ENCODE measurements at places on chromosomes 3 and 15.

DNA sequence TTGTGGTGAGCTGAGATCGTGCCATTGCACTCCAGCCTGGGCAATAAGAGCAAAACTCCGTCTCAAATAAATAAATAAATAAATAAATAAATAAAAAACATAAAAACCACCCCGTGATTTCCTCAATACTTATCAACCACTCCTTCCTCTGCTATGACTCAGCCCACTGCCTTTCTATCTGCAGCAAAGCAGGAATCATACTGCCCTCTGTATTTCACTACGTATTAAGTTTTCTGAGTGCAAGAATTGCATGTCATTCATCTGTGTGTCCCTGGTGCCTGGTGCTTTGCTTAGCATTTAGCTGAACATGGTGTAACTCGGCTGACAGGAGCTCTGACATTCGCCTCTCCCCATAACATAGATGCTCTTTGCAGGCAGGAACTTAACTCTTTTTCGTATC is 7.1 kb downstream of the LSG1 start:
- DNase-seq: no peak

DNA sequence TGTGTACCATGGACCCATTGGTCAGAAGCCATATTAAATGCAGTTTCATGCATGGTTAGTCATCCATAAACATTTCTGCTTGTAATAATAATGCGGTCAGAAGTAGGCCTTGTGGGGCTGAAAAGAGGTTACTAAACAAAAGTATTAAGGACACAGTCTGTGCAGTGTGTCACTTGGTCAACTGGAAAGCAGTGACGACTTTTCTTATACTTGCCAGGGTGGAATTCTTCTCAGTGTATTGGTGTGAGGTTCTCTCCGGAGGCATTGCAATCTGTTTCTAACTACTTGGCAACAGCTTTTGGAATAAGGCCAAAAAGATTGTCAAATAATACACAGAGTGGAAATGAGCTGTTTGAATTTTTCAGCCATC is 46.8 kb downstream of the CHL1 start:
- no peak for DNase-seq

DNA sequence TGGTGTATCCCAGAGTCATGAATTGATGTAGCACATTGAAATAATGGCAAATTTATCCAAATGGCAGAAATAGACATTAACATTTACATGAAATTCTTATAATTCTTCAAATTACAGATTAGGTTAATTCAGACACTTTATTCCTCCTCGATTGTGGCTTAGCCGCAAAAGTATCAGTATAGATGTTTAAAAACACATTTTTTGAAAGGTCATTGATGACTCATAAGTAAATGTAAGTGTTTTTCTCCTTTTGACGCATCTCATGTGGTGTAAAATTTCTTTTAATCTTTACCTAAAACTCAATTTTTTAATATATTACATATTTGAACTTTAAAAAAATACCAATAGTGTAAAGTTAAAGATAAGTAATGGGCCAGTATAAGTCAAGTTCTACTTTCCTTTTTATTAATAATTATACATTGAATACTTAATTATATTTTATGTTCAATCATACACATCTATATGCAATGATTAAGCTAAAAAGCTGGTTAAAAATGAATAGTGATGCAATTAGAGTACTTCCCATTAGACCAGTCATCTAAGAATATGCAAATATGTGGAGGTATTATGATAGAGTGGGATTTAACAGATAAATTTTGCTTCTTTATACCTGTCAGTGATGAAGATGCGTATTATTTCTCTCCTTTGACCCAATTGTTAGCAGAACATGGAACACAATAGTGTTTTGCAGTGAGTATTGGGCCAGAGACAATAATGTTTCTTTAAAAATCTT is 678.1 kb upstream of the DPPA4 start:
- no peak for DNase-seq

GRCh38 chr15:55859681-55860080 is 116.7 kb upstream of the PRTG start:
- DNase-seq: no peak

- no peak for DNase-seq
Measured at GRCh38 chr3:134559591-134559990, 73.7 kb downstream of the CEP63 start.

GRCh38 chr3:140284372-140284771 is 349.4 kb downstream of the CLSTN2 start:
- DNase-seq: no peak

GRCh38 chr3:189117087-189117486 is 54.7 kb upstream of the TPRG1 start:
- DNase-seq: no peak

- DNase-seq: no peak
Measured at GRCh38 chr3:129514110-129514509, 14.3 kb upstream of the RHO start.

DNA sequence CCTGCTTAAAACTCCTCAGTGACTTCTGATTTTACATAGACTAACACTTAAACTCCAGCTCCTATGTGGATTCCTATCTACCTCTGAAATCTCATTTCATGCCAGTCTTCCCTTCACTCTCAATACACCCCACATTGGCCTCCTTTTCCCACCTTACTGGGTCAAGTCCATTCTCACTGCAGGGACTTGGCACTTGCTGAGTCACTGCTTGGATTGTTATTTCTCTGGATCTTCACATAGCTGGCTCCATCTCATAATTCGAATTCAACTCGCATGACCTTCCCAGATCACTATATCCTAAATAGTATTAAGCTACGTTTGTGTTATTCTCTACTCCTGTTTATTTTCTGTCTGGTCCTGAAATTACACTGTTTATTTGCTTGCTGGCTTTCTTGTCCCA is 59.6 kb upstream of the FRMD4B start:
- DNase-seq: no peak

GRCh38 chr15:92930054-92930621 is 30.0 kb downstream of the CHD2 start:
- DNase-seq: no peak

- no peak for DNase-seq
Measured at GRCh38 chr15:74616996-74617395, 1.4 kb downstream of the CLK3 start.

- no peak for DNase-seq
Measured at GRCh38 chr3:100268156-100268555, 7.4 kb downstream of the TBC1D23 start.

DNA sequence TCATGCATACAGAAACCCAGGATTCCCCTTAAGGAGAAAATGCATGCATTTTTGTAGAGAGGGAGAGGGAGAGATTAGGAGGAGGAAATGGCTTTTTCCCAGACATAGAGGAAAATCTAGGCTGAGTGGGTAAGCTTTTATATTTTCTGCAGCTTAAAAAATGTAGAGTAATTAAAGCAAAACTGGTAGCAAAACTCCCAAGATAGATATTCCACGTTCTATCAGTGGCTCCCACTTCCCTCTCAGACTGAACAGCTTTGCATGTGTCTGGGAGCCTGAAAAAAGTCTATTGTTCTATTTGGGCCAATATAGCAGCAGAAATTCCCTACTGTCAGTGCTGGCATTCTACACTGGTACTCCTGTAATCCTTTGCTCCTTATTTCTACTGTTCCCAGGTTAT is 110.8 kb upstream of the CADPS start:
- DNase-seq: no peak

DNA sequence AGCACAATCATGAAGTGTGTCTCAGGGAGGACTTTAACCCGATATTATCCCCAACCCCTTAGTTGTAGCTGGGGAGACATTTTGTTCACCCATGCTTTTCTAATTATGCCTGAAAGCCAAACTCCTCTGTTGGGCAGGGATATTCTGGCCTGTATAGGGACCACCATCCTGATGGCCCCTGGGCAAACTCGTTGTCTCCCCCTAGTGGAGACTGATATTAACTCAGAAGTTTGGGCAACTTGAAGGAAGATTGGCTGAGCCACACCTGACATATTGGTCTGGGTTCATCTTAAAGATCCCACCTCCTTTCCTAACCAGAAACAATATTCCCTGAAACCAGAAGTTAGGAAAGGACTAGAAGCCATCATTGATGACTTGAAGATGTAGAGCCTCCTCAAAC is 42.3 kb downstream of the TM4SF18 start:
- DNase-seq: no peak

DNA sequence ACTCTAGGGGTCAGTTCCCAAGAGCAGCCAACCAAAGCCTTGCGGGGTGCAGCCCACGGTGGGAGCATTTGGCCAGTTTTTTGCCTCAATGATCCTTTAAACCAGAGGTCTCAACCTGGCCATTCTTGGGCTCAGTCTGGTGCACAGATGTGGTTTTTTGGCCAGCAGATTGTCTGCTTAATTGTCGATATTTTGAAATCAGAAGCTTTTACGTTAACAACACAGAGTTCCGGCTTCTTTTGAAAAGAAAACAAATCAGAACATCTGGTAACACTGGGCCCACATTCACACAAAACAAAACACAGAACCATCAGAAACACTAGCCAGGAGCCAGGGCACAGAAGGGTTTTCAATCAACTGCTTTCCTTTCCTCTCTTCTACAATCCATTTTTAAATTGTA is 127.7 kb downstream of the XXYLT1 start:
- DNase-seq: no peak

DNA sequence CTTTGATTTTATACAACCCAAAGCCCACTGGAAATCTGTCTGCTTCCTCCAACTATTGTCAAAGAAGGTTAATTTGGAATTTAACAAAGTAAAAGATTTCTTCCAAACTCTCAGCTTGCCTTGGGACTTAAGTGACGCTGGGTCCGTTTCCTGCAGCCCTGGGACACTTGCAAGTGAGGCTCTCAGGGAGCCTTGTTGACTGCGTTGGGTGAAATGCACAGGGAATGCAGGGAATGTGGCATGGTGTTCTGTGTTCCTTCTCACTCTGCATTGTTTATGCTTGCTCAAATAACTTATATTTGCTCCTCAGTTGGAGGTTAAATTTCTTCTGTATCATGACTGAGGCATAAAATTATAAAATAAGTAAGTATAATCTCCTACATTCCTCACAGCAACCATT is 60.9 kb upstream of the TJP1 start:
- DNase-seq: no peak

DNA sequence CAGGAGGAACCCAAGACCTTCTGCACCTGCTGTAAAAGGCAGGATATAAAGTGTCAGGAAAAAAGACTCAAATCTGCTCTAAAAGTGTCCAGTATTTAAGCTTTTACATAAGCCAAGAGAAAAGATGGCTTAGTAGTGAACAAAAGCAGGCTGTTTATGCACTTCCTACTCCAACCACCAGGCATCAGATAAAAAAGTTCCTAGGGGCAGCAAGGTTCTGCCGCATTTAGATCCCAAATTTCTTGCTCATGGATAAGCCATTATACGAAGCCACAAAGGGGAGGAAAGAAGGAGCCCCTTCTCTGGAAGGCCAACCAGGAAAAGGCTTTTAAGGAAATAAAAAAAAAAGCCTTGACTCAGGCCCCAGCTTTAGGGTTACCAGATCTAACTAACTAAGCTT is 10.6 kb upstream of the SLC9C1 start:
- no peak for DNase-seq

GRCh38 chr3:172673210-172673679 is 37.6 kb downstream of the NCEH1 start:
- DNase-seq: peak; percentile 76

GRCh38 chr15:36426691-36427090 is 152.7 kb upstream of the CDIN1 start:
- DNase-seq: no peak

DNA sequence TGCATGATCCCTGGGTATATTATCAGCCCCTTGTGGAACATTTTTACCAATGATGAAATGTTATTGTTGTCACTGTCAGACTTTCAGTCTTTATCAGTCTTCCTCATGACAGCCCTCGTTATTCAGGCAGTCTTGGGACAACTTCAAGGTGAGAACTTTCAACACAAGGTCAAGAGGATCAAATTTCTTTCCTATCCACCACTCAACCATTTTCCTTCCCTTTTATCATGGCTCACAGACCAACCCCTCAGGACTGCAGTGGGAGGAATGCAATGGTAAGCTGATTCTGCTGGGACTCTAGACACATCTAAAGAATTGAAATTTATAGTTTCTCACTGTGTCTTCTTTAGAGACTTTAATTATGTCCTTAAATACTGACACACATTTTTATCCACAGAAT is 107.0 kb upstream of the LSAMP start:
- no peak for DNase-seq

GRCh38 chr15:66252685-66253417 is 699 bp downstream of the MEGF11 start:
- no peak for DNase-seq

GRCh38 chr3:133712017-133712416 is 34.2 kb upstream of the TF start:
- DNase-seq: no peak

GRCh38 chr3:169759256-169759655 is 5.6 kb downstream of the TERC start:
- no peak for DNase-seq

GRCh38 chr3:65712140-65712539 is 326.6 kb downstream of the MAGI1 start:
- DNase-seq: no peak

DNA sequence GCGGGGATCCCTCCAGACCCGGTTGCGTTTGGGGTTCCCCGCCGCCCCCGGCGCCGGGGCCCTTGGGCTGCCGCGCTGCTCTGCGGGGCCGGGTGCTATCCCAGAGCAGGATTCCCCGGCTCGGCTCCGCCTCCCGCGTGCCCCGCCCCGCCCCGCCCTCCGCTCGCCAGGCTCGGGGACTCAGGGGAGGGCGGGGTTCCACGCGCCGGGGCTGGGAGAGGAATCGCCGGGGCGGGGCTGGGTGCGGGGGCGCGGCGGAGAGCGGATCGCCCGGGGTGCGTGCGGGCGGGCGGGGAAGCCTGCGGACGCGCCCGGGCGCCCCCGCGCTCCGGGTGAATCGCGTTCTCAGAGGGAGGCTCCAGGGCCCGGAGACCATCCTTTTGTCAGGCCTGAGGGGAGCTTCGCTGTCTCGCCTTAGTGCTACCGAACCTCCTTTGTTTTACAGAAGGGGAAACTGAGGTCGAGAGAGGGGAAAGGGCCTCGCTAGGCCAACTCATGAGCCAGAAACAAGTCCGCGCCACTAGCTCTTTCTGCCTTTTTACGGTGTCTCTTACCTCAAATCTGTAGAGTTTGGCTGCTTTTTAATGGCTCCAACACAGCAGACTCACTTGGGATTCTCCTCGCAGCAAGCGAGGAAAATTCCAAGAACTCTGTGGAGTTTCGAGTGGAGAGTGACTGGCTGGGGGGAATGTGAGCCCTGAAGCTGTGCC is at the start of gene TMEM158:
TMEM158 (minus strand) TSS at position 82 of the 710 bp plus-strand sequence. CDS start 260 bp downstream, outside the sequence.
- DNase-seq: no peak

GRCh38 chr15:80953953-80954778 is 35.5 kb downstream of the MESD start:
- DNase-seq: no peak

- DNase-seq: no peak
Measured at GRCh38 chr3:89795506-89795905, 688.1 kb downstream of the EPHA3 start.

DNA sequence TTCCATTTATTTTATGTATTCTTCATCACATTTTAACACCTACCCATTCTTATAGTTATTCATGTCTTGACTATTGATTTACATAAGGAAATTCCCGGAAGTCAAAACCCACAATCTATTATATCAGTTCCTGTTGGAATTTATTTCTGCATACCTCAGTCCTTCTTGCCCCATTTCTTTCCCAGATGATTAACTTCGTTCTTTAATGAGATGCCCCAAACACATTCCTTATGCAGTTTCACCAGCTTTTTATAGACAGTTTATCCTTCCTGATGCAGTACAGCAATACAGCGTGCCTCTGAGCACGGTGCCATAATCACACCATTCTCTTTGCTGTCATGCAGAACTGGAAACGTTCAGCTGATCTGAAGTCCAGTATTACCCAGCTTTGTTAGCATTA is 175.8 kb upstream of the NANOGP8 start:
- DNase-seq: no peak
